Ascending aorta (tissue), 2 donors: ENCODE measurements at places on chromosomes 2 and 18. TPM values are rescaled to one million over a fixed set of nuclear protein-coding genes. Genes with fewer than 3 reads are reported as not detected.

Gene DCC
- not detected for total RNA-seq

Gene NEU4
- total RNA-seq = not detected

Gene INPP5D
- total RNA-seq = 21.7 TPM

Gene PLEK
- total RNA-seq = 1.5 TPM

Gene EVA1A
- not detected for total RNA-seq

Gene ALS2
- total RNA-seq = 6.5 TPM

Gene SERPINB10
- total RNA-seq = not detected

Gene SPATA3
- total RNA-seq = not detected

Gene SGO2
- total RNA-seq = 0.96 TPM

Gene ANO7
- 0.43 TPM for total RNA-seq

Gene MYO5B
- total RNA-seq = 0.21 TPM

Gene C1QL2
- 11.6 TPM for total RNA-seq

Gene KYNU
- total RNA-seq = 2.3 TPM

Gene POMC
- 18.6 TPM for total RNA-seq

Gene KCNJ3
- total RNA-seq = 1.5 TPM

Gene IL1F10
- not detected for total RNA-seq

Gene KCNIP3
- 5.2 TPM for total RNA-seq

Gene CFAP210
- not detected for total RNA-seq

Gene IRS1
- total RNA-seq = 18.6 TPM
